ENCODE measurements at places on chromosomes 2 and 18.

GRCh38 chr2:228507870-228508269, 326.4 kb upstream of the SPHKAP start:
- no peak for DNase-seq

DNA sequence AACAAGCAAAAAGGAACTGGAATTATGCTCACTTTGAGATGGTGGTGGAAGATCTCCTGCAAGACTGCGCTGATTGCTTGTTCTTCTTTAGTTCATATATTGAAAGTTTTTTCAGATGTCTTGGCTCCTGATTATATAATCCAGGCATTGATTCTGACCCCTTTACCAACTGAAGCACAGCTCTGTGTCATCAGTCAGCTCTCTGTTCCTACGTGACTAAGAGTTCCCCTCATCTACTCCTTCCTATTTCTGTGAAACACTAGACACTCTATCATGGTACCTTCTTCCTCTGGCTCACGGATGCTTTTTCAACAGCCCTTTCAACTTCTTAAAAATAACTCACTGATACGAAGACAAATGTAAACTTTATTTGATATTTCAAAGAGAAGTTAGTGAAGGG, 788.6 kb downstream of the SOCS6 start:
- no peak for DNase-seq

GRCh38 chr2:171478345-171478744, 43.9 kb upstream of the CYBRD1 start:
- no peak for DNase-seq

DNA sequence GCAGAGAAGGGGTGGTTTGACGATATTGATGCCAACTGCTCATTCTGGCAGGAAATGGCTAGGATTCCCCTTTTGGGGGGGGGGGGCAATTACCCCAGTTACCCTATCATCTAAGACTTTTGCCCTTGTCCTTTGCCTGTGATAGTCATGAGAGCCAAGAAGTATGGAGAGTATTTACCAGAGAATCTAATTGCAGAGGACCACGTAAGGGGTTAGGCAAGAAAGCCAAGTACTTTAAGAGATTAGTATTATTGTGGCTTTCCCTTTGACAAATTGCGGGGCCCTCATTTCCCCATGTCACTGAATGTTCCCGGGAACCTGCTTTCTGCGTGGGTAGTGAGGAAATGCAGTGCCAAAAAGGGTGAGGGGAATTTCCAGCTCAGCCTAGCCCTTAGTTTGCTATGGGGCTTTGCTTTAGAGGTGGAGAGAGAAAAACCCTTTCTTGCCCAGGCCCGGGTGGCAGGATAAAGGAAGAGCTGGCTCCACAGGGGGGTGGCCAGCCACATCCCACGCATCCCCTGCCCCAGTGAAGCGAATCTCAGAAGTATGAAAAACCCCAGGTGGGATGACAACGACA, 1.5 kb downstream of the AQP4 start:
- no peak for DNase-seq

GRCh38 chr2:72142570-72143440, 4.9 kb downstream of the CYP26B1 start:
- peak; percentile 21 for DNase-seq

Measured in activated CD4-positive, CD25-positive, alpha-beta regulatory T cell treated with anti-CD3 and anti-CD28 coated beads, Interleukin-2, amount 50 U/mL, for 72 hours (primary cell).